ENCODE measurements at places on chromosomes 5 and 9. TPM values are rescaled to one million over a fixed set of nuclear protein-coding genes. Genes with fewer than 3 reads are reported as not detected.

GRCh38 chr5:127400946-127401670 lies 110.5 kb downstream of the MEGF10 start:
- no peak for DNase-seq

DNA sequence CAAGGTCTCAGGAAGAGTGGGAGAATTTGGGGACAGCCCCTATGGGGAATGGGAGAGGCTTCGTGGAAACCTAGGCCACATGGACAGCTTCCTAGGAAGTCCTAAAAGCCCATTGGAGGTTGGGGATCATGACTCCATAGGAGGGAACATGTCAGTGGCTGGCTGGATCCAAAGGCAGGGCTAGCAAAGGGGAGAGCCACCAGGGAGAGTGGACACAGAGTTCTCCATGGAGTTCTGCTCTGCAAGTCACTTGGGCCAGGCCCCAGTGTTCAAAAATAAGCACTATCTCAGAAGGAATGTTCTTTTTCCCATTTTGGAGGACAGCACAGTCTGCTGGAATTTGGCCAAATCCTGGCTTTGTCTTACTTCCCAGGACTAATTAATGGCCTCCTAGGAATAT lies 140.6 kb upstream of the RAD23B start:
- DNase-seq, result no peak

Gene MCC
- polyA plus RNA-seq, result 14.9 TPM

Gene SLCO4C1
- polyA plus RNA-seq, result 1.9 TPM

Gene KCNT1
- 11.5 TPM for polyA plus RNA-seq
